ENCODE measurements at places on chromosomes 6 and 20.

GRCh38 chr6:78623554-78623953, 243.8 kb upstream of the IRAK1BP1 start:
- no peak for DNase-seq

DNA sequence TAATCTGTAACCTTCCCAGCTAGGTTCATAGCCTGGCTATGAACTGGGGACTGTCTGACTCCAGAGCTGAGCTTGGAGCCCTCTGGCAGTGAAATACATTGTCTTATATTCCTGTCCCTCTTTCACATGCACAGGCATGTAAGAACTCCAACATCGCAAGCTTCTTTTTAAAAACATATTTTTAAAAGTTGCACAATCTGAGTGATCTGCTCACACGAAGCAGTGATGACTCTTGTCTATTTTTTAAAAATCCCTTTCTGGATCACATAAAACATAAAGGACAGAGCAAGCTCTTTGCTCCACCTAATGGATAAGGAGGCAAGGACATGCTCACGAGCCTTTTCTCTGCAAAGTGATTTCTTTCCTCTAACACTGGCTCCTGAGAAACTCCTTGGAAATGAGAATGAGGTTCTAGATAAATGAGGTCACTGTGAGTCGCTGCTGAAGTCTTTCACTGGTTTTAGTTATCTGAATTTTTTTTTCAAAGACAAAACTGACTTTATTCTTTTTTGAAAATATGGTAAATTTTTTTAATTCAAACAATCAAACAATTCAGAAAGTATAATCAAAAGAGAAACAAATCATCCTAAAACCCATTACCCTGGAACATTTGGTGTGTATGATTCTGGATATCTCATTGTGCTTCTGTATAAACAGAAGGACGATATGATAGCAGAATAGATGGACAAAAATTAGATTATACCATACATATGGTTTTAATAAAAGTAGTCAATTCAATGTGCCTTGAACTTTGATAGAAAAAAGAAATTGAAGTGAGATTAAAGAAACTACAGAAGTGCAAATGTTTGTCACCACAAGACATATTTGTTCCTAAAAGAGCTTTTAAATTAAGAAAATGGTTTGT, 30.8 kb downstream of the IL20RA start:
- no peak for DNase-seq

GRCh38 chr20:41126719-41127118, 10.6 kb upstream of the PLCG1 start:
- no peak for DNase-seq

DNA sequence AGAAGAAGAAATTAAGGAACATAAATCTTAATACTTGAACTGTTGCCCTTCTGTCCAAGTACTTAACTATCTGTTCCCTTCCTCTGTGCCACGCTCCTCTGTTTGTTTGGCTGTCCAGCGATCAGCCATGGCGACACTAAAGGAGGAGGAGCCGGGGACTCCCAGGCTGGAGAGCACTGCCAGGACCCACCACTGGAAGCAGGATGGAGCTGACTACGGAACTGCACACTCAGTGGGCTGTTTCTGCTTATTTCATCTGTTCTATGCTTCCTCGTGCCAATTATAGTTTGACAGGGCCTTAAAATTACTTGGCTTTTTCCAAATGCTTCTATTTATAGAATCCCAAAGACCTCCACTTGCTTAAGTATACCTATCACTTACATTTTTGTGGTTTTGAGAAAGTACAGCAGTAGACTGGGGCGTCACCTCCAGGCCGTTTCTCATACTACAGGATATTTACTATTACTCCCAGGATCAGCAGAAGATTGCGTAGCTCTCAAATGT, 17.1 kb downstream of the IRF4 start:
- DNase-seq, result no peak

DNA sequence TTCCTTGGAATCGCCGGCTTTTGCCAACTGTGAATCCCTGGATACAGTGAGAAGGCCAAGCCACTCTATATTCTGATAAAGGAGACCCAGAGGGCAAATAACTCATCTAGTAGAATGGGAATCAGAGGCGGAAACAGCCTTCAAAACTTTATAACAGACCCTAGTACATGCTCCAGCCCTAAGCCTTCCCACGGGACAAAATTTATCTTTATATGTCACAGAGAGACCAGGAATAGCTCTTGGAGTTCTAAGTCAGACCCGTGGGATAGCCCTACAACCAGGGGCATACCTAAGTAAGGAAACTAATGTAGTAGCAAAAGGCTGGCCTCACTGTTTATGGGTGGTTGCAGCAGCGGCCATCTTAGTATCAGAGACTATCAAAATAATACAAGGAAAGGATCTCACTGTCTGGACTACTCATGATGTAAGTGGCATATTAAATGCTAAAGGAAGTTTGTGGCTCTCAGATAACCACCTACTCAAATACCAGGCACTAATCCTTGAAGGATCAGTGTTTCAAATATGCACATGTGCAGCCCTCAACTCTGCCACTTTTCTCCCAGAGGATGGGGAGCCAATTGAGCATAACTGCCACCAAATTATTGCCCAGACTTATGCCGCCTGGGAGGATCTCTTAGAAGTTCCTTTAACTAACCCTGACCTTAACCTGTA, 29.5 kb downstream of the CEP85L start:
- DNase-seq, result no peak

DNA sequence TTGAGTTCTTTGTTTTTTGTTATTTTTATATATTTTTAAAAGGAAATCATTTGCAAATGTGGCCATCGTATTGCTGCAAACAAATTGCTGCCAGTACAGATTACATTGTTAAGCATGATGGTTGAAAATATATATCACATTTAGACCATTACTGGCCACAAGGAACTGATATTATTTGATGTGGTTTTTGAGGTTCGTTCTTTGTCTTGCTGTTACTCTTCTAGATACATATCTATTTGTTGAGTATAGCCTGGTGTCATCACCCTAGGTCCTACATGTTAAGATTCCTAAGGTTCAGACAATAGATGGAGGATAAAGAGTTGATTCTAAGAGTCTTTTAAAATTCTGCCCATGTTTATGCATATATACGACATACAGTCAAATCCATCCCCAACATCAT, 306.0 kb downstream of the FARS2 start:
- DNase-seq, result no peak

DNA sequence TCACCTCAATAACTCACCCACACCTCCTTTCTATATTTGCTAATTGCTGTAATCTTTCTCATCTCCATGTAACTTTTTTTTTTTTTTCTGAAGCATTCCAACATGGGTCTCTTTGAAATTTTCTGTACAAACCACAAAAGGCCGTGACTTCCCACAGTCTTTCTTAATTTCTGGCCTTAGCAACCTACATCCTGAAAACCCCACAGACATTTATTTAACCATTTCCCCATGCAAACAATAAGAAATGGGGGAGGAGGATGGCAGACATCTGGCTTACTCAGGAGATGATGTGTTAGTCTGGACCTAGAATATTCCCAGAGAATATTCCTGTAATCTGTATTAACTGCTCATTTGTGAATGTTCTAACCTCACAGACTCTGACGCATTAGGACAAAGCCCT, 57.6 kb downstream of the MEP1A start:
- no peak for DNase-seq
